Activated T-helper 2 cell treated with anti-CD3 and anti-CD28 coated beads, Interferon-gamma antibody, Interleukin-2, Interleukin-4, amounts not matched to agents 10 μg/mL and 5 μg/mL and 100 μg/mL, durations not matched to agents 14 hours and 24 hours and 36 hours (primary cell): ENCODE measurements at places on chromosomes 16 and 17. TPM values are rescaled to one million over a fixed set of nuclear protein-coding genes. Genes with fewer than 3 reads are reported as not detected.

FAM171A2 gene
- total RNA-seq: 0.32 and 1.0 TPM in 2 replicates

GRCh38 chr16:23089111-23089510 lies 60.1 kb downstream of the USP31 start:
- DNase-seq: no peak

KRTAP4-3 gene
- total RNA-seq: not detected in 2 replicates

GRCh38 chr16:49488336-49488735 lies 114.7 kb downstream of the C16orf78 start:
- DNase-seq: no peak

DNA sequence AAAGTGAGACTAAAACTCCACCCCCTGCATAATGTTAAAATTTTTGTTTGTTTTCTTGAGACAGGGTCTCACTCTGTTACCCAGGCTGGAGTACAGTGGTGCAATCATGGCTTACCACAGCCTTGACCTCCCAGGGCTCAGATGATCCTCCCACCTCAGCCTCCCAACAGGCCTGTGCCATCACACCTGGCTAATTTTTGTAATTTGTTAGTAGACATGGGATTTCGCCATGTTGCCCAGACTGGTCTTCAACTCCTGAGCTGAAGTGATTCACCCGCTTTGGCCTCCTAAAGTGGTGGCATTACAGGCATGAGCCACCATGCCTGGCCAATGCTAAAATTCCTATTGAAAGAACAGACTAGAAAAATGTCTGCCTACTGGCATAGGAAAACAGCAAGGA lies 103.8 kb downstream of the TRIM37 start:
- DNase-seq: no peak

DNA sequence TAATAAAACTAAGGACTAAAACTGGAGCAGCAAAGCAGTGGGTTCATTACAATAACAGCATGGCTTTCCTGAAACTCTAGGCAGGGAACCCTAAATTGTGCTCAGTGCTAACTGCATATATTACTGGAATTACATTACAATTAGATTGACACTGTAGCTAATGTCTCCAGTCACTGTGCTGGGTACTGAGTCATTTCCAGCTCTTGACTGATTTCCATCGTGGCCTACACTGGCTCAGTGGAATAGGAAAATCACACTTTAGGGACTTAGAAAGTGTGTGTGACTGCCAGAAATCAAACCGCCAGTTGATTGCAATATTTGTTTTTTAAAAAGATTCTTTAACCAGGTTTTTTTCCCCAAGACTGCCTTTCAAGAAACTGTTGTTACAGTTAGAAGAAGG lies 1447.4 kb upstream of the GOT2 start:
- DNase-seq: no peak

YWHAE gene
- 499 and 501 TPM in 2 replicates for total RNA-seq

GRCh38 chr16:31712064-31712540 lies 161.5 kb upstream of the ZNF267 start:
- no peak for DNase-seq

DNA sequence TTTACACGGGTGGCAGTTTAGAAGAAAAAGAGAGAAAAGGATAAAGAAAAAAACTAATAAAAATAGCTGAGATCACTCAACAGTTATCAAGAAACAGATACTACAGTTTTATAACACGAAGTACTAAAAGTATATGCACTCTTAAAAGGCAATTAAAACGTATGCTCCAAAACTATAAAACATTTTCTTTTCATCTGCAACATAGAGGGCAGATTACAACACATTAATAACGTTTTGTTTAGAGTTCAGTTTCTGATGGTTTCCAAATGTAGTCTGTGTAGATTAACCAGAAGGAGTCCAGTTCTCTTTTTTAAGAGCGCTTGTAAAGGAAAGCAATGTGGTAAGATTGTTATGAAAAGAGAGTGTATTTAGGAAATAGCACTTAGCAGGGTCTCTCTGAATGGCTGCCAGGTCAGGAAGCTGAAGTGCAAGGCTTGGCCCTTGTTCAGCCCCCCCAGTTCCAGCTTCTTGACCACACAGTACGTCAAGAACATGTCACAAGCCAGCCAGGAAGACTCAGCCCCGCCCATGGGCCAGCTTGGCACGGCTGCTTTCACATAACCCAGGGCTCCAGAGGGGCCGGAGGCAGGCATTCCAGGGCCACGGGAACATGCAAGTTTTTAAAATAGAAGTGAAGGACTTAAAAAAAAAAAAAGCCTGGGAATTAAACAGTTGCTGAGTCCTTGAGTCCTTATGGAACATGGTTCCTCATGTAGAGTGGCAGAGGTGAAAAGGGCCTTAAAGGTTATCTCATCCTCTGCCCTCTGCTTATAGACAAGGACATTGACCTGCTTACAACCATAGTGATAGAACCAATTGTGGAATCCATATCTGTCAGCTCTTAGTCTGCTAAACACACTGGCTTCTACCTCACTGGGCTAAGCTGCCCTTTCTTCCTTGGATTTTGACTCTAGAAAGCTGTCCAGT lies 147.4 kb upstream of the TBX2 start:
- DNase-seq: no peak

CHTF18 gene
- total RNA-seq: 108 and 119 TPM in 2 replicates

GRCh38 chr17:21395764-21396163 lies 19.6 kb downstream of the KCNJ12 start:
- DNase-seq: no peak

GRCh38 chr17:41917192-41917591 lies 1.6 kb downstream of the ACLY start:
- DNase-seq: no peak
